ENCODE measurements at places on chromosomes 4 and X.
A peak's percentile ranks its signal among the peaks of the same experiment; 100 is the strongest.

- DNase-seq = no peak
These were observed 9.1 kb upstream of the CFP start for GRCh38 chrX:47638816-47639215.

DNA sequence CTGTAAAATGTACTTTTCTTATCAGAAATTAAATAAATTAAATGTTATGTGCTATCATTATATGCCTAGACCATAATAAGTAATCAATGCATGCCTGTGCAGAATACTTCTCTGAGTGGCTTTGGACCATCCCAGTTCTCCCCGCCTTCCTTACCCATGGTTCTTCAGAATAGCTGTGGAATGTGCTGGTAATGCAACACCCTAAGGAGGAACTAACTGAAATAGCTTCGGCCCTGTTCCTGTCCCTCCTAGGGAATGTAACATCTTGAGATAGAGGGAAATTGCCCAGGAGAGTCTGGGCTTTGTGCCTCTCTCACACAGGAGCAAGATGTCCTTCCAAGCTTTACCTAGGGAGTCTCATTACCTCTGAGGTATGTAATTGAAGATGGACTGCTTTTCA, 693.6 kb upstream of the HS3ST1 start:
- no peak for DNase-seq

DNA sequence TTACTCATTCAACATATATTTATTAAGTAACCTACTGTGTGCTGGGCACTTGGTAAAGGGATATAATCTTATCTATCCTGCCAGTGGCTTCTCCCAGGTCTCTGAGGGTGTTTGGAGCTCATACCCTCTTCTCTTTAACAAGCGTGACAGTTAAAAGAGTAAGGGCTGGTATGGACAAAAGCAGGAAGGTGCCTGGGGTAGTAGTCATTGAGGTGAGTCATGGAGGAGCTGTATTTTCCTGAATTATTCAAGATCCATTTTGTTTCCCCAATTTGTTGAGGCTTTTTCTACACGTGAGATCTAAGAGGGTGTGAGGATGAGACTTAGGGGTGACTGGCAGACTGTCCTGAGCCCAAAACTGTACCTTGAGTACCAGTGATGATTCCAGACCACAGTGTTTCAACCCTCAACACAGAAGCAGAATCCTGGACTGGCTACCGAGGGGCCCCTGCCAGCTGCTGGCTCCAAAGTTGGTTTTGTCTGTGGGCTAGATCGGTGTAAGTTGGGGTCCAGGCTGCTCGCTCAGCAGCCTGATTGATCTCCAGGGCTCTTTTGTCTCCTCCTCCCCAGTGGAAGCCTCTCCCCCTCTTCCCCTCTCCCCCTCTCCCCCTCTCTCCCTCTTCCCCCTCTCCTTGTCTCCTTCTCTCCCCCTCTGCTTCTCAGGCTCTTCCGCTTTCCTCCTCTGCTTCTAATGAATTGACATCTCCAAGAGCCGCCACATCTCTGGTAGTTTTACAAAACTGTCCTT, at the start of gene DRP2:
DRP2 (plus strand) TSS at position 671 of the 748 bp plus-strand sequence. CDS start 11,862 bp downstream, outside the sequence.
- DNase-seq = peak; percentile 58

DNA sequence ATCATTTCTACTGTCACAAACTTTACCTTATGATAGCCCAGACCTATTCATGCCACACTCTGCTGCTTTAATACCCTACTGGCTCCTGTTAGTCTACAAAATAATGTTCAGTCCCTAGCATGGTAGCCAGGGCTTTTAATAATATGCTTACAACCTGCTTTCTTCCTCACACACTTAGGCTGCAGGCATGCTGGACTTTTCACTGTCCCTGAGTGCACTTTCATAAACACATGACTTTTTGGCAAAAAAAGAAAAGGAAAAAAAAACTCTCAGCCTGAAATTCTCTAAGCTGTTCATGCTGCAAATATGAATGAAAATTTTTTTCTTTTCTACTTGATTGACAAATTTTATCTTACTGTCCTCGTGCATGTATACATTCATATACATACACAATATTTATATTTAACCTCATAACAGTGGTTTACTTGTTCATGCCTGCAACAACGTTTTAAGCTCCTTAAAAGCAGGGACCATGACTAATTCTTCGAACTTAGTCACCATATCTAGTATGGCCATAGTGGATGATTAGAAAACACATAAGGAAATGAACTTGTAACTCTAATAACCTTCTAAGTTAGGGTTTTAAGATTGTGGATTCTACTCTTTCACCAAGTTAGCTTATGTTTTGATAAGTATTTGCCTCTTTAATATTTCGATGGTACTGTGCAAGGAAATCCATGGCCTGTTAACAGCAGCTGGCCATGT, 229.5 kb downstream of the SPCS3 start:
- peak; percentile 84 for DNase-seq

GRCh38 chrX:9183481-9183880, 149.6 kb upstream of the FAM9B start:
- no peak for DNase-seq

- DNase-seq = no peak
These were observed 117.1 kb upstream of the FRG1 start for GRCh38 chr4:189823591-189823990.

DNA sequence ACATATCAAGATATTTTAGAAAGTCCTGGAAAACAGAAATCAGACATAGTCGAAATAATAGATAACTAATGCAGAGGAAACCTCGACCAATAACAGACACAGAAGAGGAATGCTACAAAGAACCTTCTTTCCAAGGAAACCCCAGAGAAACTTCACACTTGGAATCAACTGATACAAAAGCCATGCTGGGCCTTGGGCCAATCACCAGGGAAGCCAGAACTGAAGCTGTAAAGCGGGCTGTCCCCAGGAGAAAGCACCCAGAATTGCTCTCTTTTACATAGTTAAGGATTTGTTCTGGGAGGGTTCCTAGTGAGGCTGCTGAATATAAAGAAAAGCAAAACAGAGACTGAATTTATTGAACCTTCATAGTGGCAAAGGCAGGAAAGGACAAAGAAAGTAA, 100.5 kb downstream of the PRDM5 start:
- DNase-seq = no peak

- peak; percentile 66 for DNase-seq
These were observed 395.9 kb upstream of the INTU start for GRCh38 chr4:127236889-127237288.

DNA sequence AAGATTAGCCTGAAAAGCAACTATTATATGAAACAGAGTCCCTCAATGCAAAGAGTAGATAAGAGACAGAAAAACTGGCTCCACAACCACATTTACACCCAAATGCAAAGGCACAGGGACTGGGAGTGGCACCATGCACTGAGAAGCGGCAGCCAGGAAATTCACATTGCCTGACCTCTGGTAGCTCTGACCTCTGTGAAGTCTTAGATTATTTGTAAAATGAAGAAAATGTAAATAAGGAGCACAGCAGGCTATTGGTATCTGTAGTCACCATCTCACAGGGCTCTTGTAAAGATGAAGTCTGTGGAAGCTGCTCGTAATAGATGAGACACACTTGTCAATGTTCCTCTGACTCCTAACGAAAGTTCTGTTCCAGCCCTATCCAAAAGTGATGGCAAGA, 69.7 kb downstream of the FAT1 start:
- DNase-seq = no peak

DNA sequence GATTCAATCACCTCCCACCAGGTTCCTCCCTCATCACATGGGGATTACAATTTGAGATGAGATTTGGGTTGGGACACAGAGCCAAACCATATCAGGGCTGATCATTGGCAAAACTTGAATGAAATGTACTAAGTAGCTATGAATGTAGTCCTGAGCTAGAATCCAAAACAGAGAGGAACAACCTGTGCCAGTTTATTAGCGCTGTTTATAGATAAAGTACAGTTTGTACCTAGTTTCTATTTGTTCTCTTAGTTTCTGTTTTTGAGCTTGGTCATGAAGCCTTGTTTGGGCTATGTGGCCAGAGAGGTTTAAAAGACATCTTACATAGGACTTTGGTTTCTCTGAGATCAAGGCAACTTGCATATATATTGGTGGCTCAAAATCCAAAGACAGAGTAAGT, 66.9 kb upstream of the INPP4B start:
- DNase-seq = no peak

DNA sequence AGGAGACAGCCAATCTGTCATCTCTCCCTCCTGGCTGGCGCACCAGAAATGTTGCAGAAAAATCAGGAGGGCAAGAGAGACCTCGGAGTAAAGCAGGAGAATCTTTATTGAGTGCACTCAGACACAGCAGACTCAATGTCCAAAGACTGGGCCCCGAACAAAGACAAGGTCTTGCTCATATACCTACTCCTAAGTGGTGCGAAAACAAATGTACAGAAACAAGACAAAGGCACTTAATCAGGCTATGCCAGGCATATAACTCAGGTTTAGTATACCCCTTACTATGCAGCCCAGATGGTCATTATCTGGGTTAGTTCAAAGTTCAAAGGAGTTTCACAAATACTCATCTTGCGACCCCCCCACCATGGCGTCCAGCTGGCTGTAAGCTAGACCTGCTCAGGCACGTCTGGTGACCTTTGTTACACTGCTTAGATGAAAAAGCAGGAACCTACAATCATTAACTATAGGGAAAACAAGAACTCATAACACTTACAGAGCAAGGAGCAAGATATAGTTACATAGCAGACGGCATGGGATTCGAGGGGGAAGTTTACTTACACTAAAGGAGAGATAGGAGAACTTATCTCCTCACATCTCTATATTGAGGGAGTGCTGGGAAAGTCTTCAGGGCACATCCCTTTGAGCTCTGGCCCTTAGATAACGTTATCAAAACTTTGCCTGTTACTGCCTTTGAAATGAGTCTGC, 27.5 kb downstream of the SULT1E1 start:
- no peak for DNase-seq

GRCh38 chrX:15209096-15209495, 60.8 kb downstream of the ASB9 start:
- no peak for DNase-seq

DNA sequence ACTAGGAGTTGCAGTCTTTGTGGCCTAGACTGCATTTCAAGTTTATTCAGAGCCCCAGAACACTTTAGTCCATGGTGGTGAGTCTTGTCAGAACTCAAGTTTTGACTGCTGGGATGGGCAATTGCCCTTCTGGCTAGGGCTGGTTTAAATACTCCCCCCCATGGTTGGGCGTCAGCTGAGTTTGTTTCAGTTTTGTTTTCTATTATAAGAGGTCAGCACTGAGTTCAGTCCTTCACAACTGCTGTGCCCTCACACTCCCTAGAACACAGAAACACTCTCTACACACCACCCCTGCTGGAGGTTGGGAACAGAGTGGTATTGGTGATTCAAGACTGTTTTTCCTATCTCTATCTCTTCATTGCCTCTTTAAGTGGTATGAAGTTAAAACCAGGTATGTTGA, 217.0 kb downstream of the GUCY2F start:
- no peak for DNase-seq

DNA sequence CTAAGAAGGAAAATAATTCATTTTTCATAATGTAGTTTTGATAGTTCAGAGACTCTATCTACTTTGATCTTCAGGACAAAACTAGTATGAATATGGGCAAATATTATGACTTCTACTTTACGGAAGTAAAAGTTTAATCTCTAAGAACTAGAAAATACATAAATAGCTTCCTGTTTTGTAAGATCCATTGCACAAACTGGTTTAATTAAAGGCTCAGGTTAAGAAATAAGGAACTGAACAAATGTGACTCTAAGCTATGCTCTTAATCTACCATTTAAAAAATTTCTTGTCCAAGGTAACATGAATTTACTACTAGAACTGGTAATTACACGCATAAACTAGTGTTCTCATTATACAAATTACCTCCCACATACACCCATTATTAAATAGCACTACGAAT, 360.6 kb downstream of the INPP4B start:
- no peak for DNase-seq

GRCh38 chr4:119676101-119676500, 47.5 kb upstream of the PDE5A start:
- no peak for DNase-seq

GRCh38 chr4:81472281-81473182, 825 bp upstream of the RASGEF1B start:
- DNase-seq = no peak

DNA sequence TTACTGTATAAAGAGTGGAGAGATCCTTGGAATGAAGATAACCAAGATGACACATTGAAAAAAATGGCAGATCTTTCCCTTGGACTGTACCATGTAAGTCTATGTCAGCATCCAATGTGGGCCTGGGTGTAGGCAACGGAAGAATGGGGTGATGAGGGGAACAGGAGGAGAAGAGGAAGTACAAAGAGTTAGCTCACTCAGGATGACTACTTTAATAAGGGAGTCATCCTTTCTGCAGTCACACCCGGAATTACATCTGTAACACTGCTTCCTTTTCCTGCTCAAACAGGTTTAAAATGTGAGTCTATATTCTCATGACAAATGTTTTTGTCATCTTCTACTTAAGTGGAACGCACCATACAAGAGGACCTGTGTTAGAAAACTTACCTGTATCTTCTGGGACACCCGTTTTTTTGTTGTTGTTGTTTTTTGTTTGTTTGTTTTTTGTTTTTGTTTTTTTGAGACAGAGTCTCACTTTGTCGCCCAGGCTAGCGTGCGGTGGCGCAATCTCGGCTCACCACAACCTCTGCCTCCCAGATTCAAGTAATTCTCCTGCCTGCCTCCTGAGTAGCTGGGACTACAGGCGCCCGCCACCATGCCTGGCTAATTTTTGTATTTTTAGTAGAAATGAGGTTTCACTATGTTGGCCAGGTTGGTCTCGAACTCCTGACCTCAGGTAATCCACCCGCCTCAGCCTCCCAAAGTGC, 18.0 kb downstream of the HPSE start:
- no peak for DNase-seq

DNA sequence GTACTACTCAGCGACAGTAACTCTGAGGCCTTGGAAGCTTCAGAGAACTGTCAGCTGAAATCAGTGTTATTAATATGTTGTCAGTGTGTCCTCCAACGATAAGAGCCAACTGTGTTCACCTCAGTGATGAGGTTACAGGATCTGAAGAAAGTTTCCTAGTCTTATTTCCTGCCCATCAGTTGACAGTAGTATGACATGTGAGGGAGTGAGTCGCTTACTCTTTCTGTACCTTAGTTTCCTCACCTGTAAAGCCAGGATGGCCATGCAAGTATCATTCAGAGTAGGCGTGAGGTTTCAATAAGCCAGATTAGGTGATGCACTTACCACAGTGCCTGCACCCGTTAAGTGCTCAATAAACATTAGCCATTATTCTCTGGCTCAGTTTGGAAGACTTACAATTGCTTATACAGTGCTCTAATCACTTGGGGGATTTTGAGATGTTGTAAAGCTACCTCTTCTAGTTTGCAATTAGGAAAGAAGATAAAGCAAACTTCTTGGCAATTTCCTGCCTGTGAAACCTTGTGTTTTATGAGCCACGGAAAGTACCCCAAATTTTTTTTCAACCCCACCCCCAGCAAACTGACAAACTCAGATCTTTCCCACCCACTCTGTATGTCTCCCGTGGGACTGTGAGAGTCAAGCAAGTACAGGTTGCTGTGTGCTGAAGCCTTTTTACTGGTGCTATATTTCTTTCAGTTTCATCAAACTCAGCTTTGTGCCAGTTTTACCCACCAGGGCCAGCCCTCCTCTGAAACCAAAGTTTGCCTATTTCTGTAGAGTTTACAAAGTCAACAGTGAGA, 62.2 kb downstream of the ANXA3 start:
- no peak for DNase-seq

- no peak for DNase-seq
These were observed 40.7 kb downstream of the ANXA3 start for GRCh38 chr4:78592088-78592783.

GRCh38 chr4:62914758-62915157, 1494.5 kb downstream of the TECRL start:
- DNase-seq = no peak

All from IMR-90 (cell line).